ENCODE measurements at places on chromosomes 4 and X.
A peak's percentile ranks its signal among the peaks of the same experiment; 100 is the strongest.

GRCh38 chrX:56798866-56799758, 70.1 kb downstream of the NBDY start:
- no peak for DNase-seq

- peak; percentile 4 for DNase-seq
These were observed 35.9 kb downstream of the ETDC start for GRCh38 chrX:135345107-135345589.

- DNase-seq = peak; percentile 96
These were observed 200.4 kb downstream of the PTTG2 start for GRCh38 chr4:38160487-38161207.

DNA sequence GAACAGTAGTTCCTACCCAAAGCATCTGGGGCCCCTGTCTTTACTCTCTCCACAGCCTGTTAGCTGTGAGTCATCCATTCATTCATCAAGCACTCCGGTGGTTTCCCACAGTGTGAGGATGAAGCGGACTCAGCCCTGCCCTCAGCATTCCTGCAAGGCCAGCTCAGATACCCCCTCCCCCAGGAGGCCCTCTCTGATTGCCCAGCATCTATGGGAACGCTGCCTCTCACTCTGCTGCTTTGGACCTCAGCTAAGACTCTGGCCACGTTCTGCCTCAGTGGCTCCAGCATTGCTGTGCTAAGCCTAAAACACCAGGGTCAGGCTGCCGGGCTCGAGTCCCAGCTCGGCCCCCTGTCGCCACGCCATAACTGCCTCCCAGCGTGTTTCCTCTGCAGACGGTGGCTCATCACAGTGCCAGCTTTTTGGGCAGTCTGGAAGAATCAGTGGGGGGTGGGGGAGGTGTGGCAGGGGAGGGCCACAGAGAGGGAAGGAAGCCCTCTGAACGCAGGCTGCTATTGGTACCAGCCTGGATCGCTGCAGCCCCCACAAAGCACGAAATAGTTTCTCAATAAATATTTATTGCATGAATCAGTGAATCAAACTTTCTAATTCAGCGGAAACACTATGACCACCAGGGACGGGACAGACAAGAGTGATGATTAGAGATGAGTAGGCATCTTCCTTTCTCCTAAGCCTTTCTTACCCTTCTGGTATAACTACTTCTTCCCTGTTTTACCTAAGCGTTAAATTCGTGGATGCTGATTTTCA, 74.4 kb downstream of the SORCS2 start:
- no peak for DNase-seq
